NCI-H1436 treated with DMSO at 0.1 percent for 48 hours (cell line): ENCODE measurements at places on chromosomes 12 and 14.

DNA sequence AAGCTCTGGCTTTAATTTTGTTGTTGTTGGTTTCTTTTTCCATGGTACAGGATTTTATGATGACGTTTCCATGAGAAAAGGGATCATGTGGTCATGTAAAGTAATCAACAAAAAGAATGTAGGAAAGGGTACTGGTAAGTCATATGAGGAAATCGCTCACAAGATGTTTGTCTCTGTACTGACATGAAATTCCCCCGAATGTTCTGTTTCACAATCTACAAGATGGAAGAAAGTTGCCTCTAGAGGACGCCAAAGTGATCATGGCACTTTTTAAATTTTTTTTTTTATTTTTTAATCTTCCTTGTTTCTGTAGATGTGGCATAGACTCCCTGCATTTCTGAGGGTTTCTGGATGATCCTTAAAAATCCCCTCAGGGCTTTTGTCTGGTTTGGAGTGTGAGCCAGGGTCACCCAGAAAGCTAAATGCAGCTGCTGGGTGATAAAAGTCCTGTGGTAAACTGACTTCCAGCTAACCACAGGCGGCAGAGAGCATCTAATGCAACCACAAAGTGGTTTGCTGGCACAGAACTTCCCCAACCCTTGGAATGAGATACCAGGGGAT lies 393.5 kb downstream of the CCDC91 start:
- DNase-seq, result no peak

GRCh38 chr12:102757154-102757881 lies 159.7 kb downstream of the PAH start:
- no peak for DNase-seq

DNA sequence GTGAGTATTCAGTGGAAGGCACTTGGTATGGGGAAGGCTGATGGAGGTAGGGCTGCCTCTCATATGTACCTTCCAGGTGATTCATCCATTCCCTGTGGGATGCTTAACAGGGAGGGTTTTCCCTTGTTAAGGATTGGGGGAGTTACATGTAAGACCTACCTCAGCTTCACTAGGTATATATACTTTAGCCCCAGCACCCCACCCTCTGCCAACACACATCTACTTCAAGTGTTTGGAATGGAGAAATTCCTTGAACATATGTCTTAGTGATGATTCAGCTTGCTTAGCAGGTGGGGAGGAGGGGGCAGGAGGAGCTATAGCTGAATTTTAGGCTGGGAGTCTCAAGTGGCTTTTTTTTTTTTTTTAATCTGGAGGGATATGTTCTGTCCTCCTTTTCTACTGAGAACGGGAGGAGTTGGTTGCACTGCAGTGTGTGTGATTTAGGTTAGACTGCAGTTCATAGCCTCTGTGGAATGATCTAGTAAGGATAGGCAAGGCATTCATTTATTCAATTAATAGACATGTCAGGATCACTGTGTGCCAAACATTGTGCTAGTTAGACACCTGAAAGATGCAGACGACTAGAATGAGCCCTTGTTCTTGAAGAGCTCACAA lies 1.7 kb downstream of the PIP4K2C start:
- DNase-seq, result no peak

DNA sequence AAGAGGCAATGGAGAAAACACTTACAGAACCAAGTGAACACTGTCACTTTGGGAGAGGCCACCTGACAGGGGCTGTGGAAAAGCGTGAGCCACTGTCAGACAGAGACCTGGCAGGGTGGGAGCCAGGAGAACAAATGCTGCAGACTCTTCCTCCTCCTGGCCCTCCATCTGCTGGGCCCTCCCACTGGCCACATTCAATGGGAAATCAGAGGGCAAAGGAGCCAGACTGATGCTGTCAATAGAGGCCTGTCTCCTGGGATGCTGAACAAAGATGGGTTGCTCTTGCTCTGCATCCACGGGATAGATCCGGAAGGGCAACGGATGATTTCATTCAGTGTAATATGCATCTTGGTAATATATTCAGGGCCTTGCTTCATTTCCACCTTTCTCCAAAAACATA lies 44.9 kb upstream of the BCAT1 start:
- no peak for DNase-seq

DNA sequence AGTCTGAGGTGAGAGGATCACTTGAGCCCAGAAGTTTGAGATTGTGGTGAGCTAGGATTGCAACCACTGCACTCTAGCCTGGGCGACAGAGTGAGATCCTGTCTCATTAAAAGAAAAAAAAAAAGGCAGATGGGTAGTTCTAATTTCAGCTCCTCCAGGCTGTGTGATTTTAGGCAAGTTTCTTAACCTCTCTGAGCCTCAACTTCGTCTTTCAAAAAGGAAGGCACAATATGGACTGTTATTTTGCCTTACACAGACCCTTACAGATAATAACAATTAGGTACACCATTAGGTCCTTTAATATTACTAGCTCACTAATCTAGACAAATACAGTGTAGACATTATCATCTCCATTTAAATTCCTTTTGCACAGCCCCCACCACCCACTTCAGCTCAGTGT lies 4.8 kb upstream of the CCDC177 start:
- DNase-seq, result no peak

GRCh38 chr14:63387711-63388110 lies 69.0 kb upstream of the GPHB5 start:
- no peak for DNase-seq

GRCh38 chr12:38628288-38628687 lies 277.1 kb downstream of the CPNE8 start:
- DNase-seq, result no peak

DNA sequence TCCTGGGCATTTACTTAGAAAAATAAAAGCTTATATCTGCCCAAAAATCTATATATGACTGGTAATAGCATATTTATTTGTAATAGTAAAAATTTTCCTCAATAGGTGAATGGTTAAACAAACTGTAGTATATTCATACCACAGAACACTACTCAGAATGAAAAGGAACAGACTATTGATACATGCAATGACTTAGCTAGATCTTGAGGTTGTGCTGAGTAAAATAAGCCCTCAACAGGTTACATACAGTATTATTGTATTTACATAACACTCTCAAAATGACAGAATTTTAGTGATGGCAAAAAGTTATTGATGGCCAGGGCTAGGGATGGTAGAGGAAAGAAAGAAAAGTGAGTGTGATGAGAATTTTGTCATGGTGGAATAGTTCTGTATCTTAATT lies 178.4 kb downstream of the BMP4 start:
- DNase-seq, result no peak

- no peak for DNase-seq
Measured at GRCh38 chr14:24094841-24095270, 745 bp downstream of the PCK2 start.

GRCh38 chr14:23104070-23104590 lies 659 bp downstream of the CIROP start:
- no peak for DNase-seq

- DNase-seq, result no peak
Measured at GRCh38 chr14:21804981-21805380, 131.4 kb upstream of the OR4E1 start.

GRCh38 chr12:78931466-78931990 lies 67.0 kb downstream of the SYT1 start:
- DNase-seq, result peak; percentile 20

GRCh38 chr12:121783766-121784165 lies 9.7 kb downstream of the RHOF start:
- no peak for DNase-seq

DNA sequence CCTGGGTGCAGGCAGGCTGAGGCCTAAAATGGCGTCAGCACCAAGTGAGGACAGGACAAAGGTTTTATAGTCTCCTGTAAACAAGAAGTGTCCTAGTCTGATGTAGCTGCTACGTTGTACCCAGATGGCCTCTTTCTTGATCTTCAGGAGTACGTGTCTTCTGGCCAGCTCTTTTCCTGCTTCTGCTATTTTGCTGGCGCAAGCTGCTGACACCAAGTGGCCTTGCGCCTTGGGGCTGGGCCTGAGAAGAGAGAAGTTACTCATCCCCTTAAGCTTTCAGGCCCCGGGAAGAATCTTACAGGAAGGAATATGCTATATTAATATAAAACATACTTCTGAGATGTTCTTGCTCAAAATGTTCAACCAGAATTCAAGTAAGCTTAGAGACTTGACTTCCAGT lies 605.2 kb downstream of the GALC start:
- DNase-seq, result no peak

DNA sequence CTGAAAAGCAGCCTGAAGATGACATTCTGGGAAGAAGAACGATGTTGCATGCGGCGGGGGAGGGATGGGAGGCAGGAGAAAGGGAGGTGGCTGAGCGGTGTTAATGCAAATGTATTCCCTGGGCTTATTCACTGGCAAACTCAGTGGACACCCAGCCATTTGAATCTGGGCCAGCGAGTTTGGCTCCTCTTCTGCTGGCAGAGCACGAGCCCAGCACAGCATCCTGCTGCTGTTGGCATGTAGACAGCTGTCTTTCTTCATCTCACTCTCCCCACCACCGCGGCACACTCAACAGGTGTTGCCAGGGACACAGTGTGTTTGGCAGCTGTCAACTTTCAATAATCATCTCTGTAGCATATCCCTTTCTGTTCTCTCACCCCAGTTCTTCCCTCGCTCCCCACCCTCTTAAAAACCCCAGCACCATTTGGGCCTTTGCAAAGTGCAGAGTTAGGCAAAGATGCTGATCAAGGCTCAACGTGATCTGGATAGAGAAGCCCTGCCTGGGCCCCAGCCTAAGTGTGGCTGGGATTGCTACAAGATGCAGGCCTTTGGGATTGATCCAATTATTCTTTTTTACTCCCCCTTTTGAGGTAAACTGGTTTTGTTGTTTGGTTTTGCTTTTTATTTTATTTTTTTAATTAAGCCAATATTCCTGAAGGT lies 131.9 kb downstream of the EXOC5 start:
- DNase-seq, result no peak

- DNase-seq, result no peak
Measured at GRCh38 chr12:12551115-12551514, 11.5 kb downstream of the DUSP16 start.

DNA sequence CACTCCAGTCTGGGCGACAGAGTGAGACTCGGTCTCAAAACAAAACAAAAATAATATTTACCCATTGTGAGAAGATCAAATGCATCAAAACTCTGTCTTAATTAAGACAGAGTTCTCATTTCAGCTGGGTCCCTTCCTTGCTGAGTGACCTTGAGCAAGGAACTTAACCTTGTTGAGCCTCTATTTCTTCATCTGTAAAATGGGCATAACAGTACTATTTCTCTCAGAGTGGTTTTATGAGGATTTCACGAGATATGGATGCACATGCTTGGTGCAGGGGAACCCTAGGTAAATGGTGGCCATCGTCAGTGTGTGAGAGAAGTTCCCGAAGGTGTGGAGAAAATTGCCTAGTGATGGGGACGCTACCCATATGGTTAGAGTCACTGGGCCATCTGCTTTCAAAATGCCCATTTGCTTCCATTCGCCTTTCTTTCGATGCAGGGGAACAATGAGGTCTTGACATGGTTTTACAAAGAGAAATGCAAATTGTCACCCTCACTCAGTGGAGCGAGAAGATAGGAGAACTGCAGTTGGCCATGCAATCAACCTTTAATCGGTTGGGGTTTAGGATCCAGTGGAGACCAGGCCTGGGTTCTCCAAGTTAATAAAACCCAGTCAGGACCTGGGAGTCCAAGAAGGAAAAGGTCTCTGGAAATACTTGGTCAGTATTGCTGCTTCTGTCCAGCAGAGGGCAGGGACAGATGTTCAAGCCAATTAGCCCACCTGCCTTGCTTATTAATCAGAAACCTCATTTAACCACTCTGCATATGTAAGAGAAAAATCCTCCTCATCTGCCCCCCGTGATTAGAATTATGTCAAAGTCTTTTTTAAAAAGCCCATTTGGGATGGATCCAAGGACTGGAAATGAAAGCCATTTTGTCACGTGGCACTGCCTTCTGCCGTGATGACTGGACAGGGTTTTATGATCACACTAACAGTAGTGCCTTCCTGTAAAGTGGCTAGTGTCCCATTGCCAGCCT lies 37.2 kb downstream of the CFAP251 start:
- DNase-seq, result no peak

- DNase-seq, result no peak
Measured at GRCh38 chr12:125861299-125862281, 796.4 kb downstream of the AACS start.

- no peak for DNase-seq
Measured at GRCh38 chr12:38141239-38141638, 175.3 kb upstream of the ALG10B start.

GRCh38 chr12:45008211-45008610 lies 42.7 kb downstream of the DBX2 start:
- DNase-seq, result no peak

- no peak for DNase-seq
Measured at GRCh38 chr12:100967189-100967588, 172.6 kb downstream of the ANO4 start.
